ENCODE measurements at places on chromosomes 5 and 9.

- DNase-seq, result no peak
Measured at GRCh38 chr9:114166614-114167572, 11.6 kb downstream of the COL27A1 start.

GRCh38 chr5:138179277-138179857 is 455 bp downstream of the KIF20A start:
- DNase-seq, result no peak

- no peak for DNase-seq
Measured at GRCh38 chr5:28374492-28374967, 1336.1 kb upstream of the CDH9 start.

- DNase-seq, result no peak
Measured at GRCh38 chr9:117821954-117822353, 117.8 kb downstream of the TLR4 start.

GRCh38 chr5:179311091-179311470 is 34.2 kb downstream of the ADAMTS2 start:
- no peak for DNase-seq

- no peak for DNase-seq
Measured at GRCh38 chr5:96447949-96448348, 14.9 kb upstream of the PCSK1 start.

DNA sequence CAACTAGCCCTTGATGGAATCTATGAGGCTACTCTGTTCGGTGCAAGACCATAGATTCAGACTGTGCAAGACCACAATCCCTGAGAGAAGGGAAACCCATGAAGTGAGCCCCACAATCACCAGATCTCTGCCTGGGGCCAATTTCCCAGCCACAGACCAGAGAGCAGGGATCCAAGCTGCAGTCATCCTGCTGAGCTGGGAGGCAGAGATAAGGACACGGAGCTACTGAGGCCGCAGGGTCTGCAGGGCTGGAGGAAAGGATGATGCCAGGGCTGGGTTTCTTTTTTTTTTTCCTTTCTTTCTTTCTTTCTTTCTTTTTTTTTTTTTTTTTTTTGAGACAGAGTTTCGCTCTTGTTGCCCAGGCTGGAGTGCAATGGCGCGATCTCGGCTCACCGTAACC is 47.7 kb upstream of the FUBP3 start:
- DNase-seq, result no peak
